ENCODE measurements at places on chromosomes 7 and 10.

GRCh38 chr7:54981913-54982312, 36.9 kb upstream of the EGFR start:
- no peak for DNase-seq

GRCh38 chr7:70098133-70098561, 499.9 kb downstream of the AUTS2 start:
- no peak for DNase-seq

GRCh38 chr7:107882766-107883165, 8.2 kb upstream of the DLD start:
- no peak for DNase-seq

DNA sequence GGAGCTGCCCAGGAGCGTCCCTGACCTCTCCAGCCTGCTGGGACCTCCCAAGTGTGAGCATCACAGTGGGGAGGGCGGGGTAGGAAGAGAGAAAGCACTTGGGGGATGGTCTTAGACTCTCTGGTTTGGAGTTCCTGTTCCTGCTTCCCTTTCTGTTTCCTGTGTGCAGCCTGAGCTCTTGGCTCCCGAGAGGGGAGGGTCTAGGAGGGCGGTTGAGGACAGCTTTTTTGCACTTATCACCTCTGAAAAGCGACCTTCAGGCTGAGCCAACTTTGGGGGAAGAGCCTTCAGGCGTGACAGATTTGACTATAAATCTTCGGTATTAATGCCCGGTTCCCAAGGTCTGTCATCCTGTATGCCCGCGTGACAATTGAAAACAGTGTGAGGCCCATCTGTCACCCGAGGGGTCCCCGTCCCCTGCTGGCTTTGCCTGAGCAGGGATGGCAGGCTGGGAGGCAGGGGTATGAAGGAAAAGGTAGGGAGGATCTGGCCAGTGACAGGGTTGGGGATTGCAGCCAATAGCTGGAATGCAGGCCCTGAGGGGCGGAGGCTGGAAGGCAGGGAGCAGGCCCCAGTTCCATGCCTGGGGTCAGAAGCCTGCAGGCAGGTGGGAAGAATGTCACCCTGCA, 78.6 kb downstream of the CDH23 start:
- DNase-seq, result no peak

- peak; percentile 40 for DNase-seq
These were observed 101.4 kb upstream of the FAM133B start for GRCh38 chr7:92691578-92691977.

GRCh38 chr7:50644586-50644985, 79.4 kb upstream of the DDC start:
- no peak for DNase-seq

DNA sequence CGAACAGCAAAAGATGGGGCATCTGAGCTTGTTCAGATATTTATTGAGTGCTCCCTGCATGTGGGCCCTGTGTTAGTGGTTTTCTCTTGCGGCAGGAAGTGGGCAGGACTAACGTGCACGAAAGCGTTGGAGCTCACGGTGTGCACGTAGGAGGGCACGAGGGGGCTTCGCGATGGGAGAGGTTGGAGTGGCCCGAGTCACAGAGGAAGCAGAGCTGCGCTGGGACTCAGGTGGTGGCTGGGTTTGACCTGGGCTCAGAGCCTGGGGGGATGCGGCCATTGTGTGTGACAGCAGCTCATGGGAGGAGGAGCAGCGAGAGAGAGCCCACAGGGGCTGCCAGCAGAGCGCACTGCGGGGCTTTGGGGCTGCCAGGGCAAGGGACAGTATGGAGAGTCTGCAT, 7.7 kb downstream of the ZSCAN25 start:
- DNase-seq, result no peak

GRCh38 chr7:28830846-28831245, 127.3 kb downstream of the TRIL start:
- DNase-seq, result no peak

DNA sequence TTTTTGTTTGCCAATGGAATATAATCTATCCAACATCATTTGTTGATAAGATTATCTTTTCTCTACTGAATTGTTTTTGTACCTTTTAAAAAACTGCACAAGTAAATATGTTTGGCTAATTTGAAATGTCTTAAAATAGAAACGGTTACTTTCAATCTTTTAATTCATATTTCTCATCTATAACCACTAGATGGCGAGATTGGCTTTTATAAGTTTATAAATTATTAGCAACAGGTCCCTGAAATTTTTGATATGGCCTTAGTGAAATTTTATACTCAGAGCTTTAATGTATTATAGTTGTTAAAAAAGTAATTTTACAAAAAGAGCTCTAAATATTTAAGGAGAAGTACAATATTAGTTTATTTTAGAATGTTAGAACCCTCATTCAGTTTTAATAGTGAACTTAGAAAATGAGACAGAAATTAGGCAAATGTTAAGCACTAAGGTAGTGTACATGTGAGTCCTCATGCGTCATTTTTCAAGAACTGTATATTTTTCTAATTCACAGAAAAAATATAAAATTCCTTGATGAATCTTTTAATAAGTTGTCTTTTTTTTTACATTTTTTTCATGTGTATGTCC, 592.5 kb downstream of the ARL4A start:
- no peak for DNase-seq

DNA sequence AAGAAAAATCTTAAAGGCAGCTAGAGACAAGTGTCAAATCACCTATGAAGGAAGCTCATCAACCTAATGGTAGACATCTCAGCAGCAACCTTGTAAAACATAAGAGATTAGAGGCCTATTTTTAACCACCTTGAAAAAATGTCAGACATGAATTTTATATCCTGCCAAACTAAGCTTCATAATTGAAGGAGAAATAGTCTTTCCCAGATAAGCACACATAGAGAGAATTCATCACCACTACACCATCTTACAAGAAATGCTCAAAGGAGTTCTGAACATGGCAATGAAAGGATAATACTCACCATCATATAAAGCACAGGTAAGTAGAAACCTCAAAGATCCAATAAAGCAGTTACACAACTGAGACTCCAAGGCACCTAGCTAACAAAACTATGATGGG, 156.5 kb downstream of the ZEB1 start:
- DNase-seq, result no peak

GRCh38 chr10:133191651-133192050, 31.6 kb downstream of the KNDC1 start:
- no peak for DNase-seq

DNA sequence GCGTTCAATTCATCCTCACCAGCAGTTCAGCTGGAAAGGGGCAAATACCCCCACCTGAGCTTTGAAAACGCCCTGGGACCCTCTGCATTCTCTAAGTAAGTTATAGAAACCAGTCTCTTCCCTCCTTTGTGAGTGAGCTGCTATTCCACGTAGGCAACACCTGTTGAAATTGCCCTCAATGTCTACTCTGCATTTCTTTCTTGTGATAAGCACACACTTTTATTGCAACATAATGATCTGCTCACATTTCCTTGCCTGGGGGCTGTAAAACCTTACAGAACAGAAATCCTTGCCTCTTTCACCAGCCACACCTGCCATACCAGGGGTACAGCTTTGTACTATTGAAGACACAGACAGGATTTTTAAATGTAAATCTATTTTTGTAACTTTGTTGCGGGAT, 155.8 kb upstream of the LANCL2 start:
- no peak for DNase-seq

DNA sequence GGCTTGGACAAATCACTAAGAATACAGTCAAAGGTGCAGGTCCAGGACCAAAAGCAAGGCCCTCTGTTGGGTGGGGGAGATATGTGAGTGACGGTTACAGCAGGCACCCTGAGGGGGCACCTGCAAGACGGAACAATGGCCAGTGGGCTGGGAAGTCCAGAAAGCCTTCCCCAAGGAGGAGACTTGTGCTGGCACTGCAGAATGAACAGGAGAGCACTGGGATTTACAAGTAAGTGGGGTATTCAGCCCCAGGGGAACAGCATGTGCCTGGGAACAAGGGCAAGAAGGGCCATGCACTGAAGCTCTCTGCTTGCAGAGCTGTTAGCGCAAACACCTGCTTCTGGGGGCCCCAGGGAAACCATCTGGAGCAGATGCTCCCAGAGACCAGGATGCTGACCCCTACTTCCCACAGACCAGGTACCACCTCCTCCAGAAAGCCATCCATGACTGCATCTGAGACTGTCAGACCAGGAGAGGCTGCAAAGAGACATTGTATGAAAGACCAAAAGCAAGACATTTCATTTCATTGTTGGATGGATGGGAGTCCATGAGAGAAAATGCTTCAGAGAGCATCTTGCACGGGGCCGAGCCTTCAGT, 24.6 kb upstream of the ZMIZ1 start:
- DNase-seq, result no peak

DNA sequence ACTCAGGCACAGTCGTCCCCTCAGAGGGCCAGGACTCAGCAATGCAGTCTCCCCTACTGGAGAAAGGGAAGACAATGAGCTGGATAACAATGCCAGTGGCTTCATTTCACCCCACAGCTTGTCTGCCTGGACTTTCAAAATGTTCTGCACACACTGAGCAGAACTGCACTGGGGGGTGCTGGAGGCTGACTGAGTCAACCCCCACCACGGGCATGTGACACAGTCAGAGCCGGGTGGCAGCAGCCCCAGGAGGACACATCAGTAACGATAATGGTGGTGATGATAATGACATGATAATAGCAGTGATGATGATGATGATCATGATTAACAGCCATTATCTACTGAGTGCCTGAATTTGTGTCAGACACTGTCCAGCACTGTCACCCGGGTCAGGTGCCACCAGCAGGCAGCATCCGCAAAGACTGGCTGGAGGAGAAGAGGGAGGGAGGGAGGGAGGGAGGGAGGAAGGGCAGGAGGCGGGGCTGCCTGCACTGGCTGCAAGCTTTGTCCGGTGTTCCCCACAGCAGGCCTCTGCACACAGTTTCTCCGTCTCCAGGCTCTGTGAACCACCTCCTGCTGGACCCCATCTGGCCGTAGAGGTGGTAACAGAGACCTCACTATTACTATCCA, 67.4 kb downstream of the PLXNA4 start:
- no peak for DNase-seq

GRCh38 chr10:42983591-42983990, 93.3 kb upstream of the RET start:
- DNase-seq, result no peak

DNA sequence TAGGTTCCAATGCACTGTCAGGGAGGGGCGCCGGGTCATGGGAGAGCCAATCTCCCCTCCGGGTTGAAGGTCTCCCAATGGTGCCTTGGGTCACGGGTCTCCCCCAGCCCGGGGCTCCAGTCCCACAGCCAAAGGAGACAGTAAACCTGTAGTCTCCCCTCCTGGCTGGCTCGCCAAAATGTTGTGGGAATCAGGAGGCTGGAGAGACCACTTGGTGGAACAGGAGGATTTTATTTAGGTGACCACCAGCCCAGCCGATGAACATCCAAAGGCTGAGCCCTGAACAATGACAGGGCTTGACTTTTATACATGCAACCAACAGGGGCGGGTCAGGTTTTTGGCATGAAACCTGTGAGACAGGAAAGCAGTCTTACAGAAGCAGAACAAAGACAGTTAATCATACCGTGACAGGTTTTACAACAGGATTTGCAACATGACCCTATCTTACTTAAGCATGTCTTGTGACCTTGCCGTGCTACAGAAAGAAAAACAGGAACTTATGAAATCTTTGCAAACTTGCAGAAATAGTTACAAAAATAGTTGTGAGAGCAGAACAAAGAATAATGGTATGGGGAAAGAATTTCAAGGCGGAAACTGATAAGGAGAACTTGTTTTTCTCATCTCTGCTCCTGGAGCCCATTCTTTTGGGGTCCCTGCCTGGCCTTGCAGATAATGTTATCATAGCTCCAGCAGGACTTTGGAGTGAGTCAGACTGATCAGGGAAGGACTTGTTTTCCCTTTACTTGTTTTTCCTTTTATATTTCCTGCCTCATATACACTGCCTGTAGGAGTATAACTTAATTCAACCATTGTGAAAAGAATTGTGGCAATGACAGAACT, 7.1 kb downstream of the ERV3-1 start:
- peak; percentile 67 for DNase-seq

- peak; percentile 14 for DNase-seq
These were observed 125.2 kb downstream of the DOCK4 start for GRCh38 chr7:112080978-112081377.

DNA sequence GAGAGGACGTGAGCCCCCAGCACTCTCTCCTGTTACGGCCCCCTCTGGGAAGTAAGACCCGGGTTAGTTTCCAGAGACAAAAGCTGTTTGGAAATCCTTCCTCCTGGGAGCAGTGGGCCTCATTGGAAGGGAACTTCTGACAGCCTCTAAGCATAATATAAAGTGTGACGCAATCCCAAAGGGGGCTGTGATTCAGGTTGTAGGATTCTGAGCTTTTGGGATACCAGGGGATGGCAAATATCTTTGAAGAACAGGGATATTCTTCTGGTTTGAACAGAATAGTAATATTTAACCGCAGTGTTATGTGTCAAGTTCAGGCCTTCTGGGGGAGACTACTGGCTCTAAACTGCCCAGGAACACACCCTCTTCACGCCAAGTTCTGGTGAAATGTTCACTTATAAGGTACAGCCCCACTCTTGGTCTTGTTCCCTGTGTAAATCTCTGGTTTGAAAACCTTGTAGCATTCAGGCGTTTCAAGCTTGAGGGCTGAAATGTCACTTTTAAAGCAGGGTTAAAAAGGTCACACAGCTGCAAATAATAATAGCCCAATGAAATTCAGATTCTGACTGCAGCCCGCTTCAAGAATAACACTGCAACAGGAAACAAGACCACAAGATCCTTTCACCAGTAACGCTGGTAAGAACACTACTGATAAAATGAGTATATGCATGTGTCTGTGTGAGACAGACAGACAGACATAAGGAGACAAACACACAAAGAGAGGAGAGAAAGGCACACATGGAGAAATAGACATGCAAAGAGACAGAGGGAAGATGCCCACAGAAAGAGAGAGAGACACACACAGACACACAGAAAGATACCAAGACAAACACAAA, 69.0 kb downstream of the CREB5 start:
- DNase-seq, result peak; percentile 98

GRCh38 chr7:11835260-11835659, 3.3 kb upstream of the THSD7A start:
- no peak for DNase-seq

DNA sequence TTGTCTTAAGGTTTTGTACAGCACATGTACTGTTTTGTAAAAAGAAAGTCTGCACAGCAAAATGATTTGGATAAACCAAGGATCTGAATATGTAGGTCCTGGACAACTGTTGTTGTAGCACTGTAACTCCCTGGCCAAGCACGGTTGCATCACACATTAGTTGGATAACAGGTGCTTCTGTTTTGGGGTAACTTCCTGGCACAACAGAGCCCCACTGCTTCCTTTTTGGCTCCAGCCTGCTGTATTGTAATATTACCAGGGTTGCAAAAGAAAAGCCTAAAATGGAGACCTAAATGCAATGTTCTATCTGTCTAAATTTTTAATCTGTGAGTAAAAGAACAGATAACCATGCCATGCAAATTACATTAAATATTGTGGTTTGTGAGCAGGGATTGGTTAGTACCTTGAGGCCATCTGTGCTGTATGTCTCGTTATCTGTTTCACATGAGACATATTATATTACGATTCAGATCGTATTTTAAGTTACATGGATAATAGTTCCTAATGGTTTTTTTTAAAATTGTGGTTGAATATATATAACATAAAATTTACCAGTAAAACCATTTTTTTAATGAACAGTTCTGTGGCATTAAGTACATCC, 27.5 kb upstream of the WAC start:
- DNase-seq, result no peak

All from skeletal muscle cell (primary cell).